ENCODE measurements at places on chromosomes 5 and 9.

- no peak for DNase-seq
These were observed 526.7 kb downstream of the PDE4D start for GRCh38 chr5:59366784-59367183.

GRCh38 chr5:169004551-169004950 is 296.4 kb downstream of the SLIT3 start:
- DNase-seq = no peak

- DNase-seq = no peak
These were observed 49.1 kb downstream of the JADE2 start for GRCh38 chr5:134574521-134574920.

GRCh38 chr9:104319685-104320084 is 184.4 kb upstream of the OR13F1 start:
- no peak for DNase-seq

GRCh38 chr5:177404641-177405179 is 4.2 kb upstream of the PFN3 start:
- no peak for DNase-seq

GRCh38 chr5:56686337-56687195 is 128.8 kb upstream of the MAP3K1 start:
- DNase-seq = no peak

DNA sequence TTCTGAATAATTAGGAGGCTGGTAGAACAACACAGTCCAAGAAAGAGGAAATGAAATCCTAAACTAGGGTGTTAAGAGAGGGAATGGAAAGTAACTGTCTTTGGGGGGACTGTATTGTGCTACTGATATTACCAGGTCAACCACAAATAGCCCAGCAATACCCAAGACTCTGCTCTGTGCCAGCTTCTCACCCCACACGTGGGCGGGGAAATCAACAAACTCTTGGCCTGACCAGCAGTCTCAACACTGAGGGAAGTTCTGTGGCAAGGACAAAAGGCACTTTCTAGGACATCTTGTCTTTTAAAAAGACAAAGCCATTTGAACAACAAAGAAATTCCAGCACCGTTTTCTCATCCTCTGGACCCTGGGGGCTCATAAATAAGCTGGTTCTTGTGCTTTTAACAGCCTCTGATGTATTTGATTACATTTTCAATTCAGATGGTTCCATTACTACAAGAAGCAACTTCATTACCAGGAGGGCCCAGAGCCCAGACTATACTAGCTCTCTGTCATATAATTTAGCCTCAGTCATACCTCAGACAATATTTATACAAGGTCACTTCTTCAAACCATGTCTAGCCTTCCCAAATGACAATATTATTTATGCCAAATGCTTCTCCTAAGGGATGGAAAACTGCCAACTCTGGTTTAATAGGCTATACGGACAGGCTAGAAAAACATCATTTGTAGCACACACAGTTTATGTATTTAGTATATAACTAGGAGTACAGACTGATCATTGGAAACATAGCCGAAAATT is 297.8 kb downstream of the CWC27 start:
- no peak for DNase-seq

GRCh38 chr5:34688015-34688810 is 32.1 kb downstream of the RAI14 start:
- no peak for DNase-seq

GRCh38 chr5:101260857-101261256 is 357.8 kb upstream of the ST8SIA4 start:
- DNase-seq = no peak

DNA sequence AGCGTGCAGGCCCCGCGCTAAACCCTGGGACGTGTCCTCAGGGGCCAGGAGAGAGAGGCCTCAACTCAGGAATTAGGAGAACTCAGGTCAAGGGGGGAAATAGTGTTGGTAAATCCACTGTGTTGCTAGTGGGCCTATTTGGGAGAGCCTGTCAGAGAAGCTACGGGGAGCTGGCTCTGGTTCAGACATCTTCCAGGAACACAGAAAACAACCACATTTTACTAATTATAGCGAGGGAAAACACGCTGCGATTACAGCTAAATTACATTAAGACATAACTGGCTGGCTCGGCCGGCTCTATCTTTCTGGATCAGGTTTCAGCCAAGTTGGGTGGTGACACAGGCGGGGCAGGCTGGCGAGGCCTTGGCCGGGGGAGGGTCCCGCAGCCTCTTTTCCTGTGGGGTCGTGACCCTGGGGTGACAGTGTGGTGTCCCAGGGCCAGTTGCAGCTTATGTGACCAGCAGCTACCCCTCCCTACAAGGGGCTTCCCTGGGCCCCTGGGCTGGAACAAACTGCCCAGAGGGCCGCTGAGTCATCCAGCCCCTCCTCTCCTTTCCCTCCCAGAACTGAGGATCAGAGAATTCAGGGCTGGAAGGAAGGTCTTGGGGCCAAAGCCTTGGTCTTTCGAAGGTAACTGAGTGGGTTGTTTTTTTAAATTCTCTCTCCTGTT is 75.1 kb downstream of the FGF18 start:
- peak; percentile 82 for DNase-seq

- DNase-seq = no peak
These were observed 240.5 kb upstream of the IRX1 start for GRCh38 chr5:3355126-3355525.

DNA sequence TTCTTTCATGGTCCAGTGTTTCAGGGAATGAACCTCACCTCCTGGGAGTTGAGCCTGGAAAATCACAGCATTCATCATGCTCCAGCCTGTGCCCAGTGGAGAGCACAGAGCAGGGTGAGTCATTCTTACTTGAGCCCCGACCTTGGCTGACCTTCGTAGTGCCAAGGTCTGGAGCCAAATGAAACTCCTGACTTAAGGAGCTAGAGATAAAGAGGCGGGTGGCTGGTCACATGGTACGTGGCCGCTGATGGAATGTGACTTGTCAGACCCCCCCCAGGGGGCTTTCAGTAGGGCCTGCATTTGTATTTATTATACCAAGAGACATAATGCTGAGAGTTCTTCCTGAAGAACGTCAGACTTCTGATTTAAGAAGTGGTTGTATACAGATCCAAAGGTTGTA is 15.0 kb upstream of the PIP5K1B start:
- no peak for DNase-seq

DNA sequence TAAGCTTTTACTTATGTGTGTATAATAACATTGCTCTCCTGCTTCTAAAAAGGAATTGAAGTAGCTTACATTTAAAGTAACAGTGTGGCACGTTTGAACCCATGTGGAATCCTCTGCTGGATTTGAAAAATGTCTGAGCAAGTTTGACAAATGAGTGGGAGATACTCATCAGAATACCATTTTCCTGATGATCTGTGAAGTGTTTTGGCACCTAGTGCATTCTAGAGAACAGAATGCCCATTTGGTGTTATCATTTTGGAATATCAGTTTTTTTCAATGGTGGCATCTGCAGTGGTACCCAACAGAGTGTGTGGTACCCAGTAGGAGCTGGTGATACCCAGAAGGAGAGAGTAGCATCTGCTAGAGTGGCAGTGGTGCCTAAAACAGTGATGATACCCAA is 471.1 kb downstream of the PLK2 start:
- no peak for DNase-seq

DNA sequence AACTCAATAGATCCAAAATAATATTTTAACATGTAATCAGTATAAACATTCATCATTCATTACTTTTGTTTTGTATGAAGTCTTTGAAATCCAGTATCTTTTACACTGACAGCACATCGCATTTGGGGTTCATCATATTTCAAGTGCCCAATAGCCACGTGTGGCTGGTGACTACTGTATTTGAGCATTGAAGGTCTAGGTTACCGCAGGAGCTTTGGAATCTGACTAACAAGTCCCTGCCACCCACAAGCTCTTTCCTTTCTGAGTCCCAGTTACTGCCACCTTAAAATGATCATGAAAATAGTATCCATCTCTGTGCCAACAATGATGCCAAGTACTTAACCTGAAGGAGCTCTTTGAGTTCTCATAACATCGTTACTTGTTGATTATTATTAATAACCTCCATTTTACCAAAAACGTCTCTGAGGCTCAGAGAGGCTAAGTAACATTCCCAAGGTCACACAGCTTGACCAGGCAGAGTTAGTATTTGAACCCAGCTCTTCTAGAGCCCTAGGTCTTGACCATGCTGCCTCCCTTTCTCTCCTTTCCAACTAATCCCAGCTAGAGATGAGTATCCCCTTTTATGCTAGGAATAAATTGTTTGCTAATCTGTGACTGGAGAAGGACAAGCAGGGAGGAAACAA is 24.2 kb downstream of the ARHGEF37 start:
- no peak for DNase-seq

GRCh38 chr5:1760656-1761452 is 38.8 kb downstream of the MRPL36 start:
- DNase-seq = no peak
